ENCODE measurements at places on chromosomes 12 and 14.
A peak's percentile ranks its signal among the peaks of the same experiment; 100 is the strongest.

DNA sequence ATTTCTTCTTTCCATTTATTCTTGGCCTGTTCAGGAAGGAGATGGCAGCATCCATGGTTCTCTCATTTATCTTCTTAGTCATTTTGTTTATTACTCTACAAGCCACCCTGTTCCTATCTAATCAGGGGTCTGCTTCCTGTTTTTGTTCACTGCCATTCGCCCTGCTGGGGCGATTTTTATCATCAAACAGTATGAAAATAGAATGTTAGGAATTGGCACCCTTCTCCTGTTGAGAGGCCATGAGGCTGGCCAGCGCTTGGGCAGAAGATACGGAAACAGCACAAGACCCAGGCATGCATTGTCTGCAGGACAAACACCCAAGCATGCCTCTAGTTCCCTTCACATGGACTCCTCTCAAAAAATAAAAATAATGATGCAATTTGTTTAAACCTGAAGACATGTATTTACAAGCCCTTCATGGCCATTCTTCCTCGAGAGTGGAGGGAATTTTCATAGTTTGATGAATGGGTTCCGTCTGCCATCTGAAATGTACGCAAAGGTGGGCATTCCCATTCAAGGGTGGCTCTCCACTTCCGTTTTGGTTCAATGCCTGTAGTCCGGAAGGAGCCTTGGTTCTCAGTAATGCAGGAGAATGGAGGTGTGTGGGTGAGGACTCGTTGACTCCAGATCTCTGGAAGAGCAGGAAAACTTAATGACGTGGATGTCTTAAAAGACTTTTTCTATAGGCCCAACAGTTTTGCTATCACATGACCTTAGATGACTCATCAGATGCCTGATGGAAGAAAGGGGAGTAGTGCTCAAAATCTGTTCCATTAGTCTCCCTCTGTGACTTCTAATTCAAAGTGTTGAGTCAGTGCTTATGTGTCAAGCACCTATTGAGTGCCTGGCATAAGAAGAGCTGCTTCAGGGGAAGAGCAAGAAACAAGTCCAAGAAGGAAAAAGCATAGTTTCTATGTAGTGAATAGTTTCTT, 252.4 kb upstream of the TBX3 start:
- DNase-seq, result no peak

DNA sequence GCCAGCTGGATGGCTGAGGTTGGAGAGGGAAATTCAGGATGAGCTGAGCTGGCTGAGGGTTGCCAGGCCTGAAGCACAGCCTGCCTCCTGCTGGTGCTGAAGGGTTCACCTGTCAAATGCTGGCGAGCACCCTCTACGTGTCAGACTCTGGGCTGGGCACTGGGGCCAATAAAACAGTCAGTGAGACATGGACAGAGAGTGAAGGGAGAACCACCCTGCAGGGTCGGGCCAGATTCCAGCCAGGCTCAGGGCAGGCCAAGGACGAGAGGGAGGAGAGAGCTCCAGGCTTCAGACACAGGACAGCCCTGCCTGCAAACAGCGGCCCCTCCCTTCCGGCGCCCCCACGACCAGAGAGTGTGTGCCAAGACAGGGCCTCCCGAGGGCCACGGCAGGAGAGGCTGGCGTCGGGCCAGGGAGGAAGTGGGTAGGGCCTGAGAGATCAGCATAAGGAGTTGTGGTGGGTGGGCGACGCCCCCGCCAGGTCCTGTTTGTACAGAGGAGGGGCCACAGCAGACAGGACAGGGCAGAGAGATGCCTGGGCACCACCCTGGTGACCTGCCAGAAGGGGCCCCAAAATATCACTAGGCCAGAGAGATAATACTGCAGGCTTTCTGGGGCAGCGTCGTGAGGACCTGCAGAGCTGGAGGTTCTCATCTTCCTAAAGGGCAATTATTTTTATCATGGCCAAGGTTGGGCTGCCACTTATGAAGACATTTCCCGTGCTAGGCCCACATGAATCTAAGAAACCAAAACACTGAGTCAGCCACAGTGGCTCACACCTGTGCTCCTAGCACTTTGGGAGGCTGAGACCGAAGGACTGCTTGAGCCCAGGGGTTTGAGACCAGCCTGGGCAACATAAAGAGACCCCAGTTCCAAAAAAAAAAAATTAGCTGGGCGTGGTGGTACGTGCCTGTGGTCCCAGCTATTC, 73.1 kb upstream of the GPR68 start:
- DNase-seq, result peak; percentile 46

DNA sequence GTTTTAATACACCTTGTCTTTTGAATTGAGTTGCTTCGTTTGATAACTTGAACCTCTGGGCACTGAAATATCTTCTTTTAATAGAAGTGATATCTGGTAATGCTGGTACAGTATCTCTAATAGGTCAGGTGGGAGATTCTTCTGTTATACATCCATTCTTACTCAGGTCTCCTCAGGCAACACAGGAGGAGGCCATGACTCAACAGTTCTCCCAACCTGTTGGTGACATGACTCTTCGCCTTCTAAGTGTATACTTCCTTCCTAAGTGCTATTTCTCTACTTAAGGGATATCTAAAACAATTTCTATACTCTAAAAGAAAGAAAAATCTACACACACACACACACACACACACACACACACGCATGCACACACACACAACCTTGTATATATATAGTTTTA, 509.1 kb downstream of the PCNX1 start:
- no peak for DNase-seq

- no peak for DNase-seq
These were observed 7.6 kb upstream of the KCNA5 start for GRCh38 chr12:5036031-5036430.

DNA sequence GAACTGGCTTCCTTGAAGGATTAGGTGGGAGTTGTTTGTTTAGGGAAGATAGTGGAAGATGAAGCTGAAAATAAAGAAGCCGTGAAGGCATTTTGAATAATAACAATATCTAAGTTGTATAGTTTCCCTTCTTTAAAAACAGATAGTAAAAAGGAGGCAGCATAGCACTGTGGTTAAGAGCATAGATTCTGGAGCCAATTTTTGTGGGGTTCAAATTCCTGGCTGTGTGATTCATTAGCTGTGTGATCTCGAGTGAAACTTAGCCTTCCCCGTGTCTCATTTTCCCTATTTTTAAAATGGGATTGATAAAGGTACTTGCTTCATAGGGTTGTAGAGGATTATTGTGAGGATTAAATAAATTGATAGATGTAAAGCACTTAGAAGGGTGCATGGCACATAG, 104.5 kb downstream of the MYRFL start:
- no peak for DNase-seq

DNA sequence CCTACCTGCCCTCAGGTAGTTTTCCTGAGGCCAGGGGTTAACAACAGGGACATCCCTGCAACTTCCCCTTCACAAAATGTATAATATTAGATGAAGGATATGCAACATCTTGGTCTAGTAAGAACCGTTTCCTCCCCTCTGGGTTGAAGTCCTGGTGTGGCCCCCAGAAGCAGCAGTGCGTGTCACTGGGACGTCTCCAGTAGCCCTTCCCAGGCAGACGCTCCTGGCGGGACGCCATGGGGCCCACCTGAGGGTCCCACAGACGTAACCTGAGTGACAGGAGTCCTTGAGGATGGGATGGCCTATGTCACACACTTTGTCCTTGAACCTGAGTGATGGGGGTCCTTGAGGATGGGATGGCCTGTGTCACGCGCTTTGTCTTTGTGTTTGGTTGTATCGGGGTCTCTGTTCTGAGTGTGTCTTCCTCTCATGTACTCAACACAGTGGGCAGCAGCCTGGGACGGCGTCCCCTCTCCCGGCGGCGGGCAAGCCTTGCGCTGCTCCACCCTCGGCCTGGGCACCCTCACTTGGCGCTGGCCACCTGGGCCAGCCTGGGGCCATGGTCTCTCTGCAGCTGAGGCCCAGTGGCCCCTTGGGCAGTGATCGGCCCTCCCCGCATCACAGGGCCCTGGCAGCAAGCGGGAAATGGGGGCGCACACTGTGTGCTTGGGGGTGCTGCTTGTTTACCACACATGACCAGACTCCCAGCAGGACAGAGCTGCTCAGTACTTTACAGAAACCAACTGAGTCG, 14.3 kb upstream of the AMN start:
- no peak for DNase-seq

GRCh38 chr12:128258866-128259555, 8.0 kb upstream of the TMEM132C start:
- DNase-seq, result peak; percentile 68

- no peak for DNase-seq
These were observed 424.1 kb upstream of the OR4E1 start for GRCh38 chr14:22097586-22098292.

- no peak for DNase-seq
These were observed 186.6 kb upstream of the OR4E1 start for GRCh38 chr14:21860172-21860571.

GRCh38 chr14:67919259-67920032, 99.9 kb downstream of the RAD51B start:
- no peak for DNase-seq

GRCh38 chr12:47362126-47362705, 282.5 kb upstream of the AMIGO2 start:
- DNase-seq, result no peak

DNA sequence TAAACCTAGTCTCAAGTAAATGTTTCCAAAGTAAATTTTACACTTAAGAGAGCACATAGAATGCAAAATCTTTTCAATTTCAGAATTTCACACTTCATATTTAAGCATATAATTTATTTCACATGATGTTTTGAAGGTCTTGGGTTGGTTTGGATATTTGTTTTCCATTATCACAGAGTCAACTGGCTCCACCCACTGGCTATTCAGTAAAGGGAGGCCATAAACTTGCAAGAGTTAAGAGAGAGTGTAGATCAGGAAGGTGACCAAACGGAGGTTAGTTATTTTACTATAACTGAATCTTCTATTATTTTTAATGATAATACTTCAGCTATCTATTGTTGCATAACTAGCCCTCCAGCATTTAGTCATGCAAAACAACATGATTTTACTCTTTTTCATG, 6.2 kb upstream of the CPNE8 start:
- no peak for DNase-seq

DNA sequence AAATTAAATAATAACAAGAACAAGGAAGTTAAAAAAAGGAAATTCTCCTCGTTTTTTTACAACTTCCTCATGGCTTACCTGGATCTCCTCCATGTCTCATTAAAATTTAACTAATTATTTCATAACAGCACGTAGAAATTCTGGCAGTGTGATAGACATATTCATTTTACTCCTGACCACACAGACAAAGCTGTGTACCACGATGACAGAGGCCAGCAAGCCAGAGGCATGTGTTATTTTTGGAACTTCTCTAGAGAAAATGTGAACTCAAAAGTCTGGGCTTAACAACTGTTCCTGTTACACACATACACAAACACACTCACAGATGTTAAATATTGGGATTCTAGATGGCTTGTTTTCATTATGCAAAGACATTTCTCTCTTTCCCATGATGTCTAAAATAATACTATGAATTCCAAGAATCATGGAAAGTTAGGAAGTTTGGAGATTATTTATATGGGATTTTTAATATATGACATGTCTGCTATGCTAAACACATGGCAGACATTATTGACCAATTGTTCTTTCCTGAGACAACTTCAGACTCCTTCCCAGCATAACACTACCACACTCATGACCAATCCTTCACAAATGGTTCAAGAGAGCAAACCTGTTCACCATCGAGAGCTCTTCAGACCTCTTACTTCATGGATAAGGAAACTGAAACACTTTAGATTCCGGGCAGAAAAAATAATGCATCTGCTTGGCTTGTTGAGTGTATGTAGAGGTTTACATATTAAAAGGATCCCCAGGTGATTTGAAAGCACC, 158.7 kb downstream of the DACT1 start:
- DNase-seq, result peak; percentile 18

DNA sequence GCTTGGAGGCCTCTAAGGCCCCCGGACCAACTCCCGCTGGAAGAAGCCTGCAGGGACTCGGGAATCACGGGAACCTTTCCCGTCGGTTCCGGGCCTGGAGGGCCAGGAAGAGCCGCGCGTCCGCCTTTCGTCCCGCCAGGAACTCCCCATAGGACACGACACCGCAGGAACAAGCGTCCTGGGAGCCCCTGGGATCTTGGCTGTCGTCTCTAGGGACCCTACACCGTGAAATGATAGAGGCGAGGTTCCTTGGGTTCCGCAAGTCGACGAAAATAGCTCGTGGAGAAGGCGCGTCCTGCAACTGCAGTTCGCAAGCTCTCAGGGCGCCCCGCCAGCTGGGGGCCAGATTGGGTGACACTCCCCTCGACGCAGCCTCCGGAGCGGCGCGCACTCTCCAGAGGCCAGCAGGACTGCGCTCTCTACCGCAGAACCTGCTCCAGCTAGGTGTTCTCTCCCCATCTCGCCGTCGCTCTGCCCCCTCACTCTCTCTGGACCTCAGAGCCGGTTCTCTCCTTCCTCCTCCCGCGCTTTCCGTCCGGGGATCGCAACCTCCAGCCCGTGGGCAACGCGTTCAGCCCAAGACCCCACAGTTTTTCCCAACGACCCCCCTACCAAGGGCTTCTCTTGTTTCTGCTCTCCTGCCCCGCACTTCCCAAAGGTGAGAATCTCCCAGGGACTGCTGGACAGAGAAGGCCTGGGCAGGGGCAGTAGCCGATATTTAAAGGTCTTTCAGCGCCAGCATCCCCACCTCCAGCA, 776 bp downstream of the BMP4 start:
- peak; percentile 69 for DNase-seq

DNA sequence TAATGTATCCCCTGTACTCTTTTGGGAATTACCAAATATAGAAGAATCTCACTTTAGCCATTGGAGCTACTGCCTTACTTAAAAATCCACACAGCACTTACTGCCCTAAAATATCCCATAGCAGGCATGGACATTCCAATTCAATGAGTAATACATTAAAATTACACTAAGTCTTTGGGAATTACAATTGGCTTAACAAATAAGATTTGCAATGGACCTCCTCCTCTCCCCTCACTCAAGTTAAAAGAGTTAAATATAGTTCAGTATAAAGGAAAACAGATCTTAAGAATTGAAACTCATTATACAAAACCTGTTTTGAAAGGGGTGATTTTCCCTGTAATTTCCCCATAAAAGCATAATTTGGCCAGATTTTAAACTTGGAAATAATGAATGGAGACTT, 477.1 kb downstream of the SLC16A7 start:
- peak; percentile 10 for DNase-seq

DNA sequence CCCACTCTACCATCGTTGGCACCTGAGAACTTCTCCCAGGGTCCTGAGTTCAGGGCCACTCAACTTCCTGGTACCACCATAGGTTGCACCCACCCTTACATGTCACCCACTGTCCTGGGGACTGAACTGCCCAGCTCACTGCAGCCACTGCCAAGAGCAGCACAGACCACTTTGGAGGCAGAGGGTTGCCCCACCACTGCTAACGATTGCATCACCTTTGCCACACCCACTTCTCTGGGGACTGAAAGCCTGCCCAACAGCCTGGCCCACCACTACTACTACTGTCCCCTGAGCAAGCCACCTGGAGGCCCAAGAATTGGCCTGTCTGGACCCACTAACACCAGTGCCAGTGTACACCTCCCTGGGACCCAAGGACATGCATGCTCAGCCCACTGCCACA, 27.6 kb downstream of the CACNA2D4 start:
- no peak for DNase-seq

DNA sequence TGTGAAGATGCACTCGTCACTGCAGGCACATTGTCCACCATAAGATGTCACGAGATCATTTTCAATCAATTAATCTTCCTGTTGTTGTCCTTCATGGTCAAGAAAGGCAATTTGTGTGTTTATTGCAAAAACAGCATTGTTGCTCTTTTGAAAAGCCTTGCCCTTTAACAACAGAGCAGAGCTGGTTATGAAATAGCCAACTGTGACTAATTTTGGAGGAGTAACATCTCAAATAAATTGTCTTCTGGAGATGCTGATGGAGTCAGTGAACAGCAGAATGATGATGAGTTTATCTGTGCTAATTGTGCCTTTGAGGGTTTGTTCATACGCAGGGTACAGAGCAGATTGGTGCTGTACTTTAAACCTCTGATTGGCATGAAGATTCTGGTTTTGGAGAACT, 88.3 kb upstream of the E2F7 start:
- no peak for DNase-seq
